ENCODE measurements at places on chromosomes 16 and 17. TPM values are rescaled to one million over a fixed set of nuclear protein-coding genes. Genes with fewer than 3 reads are reported as not detected.

The MSLN gene
- total RNA-seq: not detected

The KRTAP16-1 gene
- total RNA-seq: 0.14 TPM

The IGFALS gene
- total RNA-seq: not detected

The CLEC10A gene
- total RNA-seq: not detected

The CCDC102A gene
- 8.2 TPM for total RNA-seq

The KRTAP4-5 gene
- total RNA-seq: not detected

The FOXC2 gene
- not detected for total RNA-seq

The OR1A1 gene
- not detected for total RNA-seq

The SOX9 gene
- not detected for total RNA-seq

The PRCD gene
- not detected for total RNA-seq

The SLC12A3 gene
- not detected for total RNA-seq

The PRDM7 gene
- not detected for total RNA-seq

The TPSAB1 gene
- not detected for total RNA-seq

The FAM83G gene
- 7.6 TPM for total RNA-seq

The KRTAP3-2 gene
- not detected for total RNA-seq

The GDPD3 gene
- 17.4 TPM for total RNA-seq

The MKS1 gene
- total RNA-seq: 18.7 TPM

The CXCL16 gene
- total RNA-seq: 1.6 TPM

The CFAP52 gene
- total RNA-seq: not detected

The CCDC154 gene
- 2.7 TPM for total RNA-seq

The KCNJ18 gene
- not detected for total RNA-seq

The CDYL2 gene
- 36.3 TPM for total RNA-seq

The DHRS7C gene
- not detected for total RNA-seq

Data from activated naive CD4-positive, alpha-beta T cell treated with anti-CD3 and anti-CD28 coated beads, Interleukin-2, amount 10 ng/mL, durations not matched to agents 5 hours and 36 hours (primary cell).